ENCODE measurements at places on chromosomes 12 and 14.

- DNase-seq: no peak
These were observed 64.0 kb upstream of the ARHGAP5 start for GRCh38 chr14:32013083-32013482.

- no peak for DNase-seq
These were observed 19.4 kb downstream of the AEBP2 start for GRCh38 chr12:19458733-19459132.

GRCh38 chr12:4540170-4540569 is 1.5 kb downstream of the RAD51AP1 start:
- no peak for DNase-seq

DNA sequence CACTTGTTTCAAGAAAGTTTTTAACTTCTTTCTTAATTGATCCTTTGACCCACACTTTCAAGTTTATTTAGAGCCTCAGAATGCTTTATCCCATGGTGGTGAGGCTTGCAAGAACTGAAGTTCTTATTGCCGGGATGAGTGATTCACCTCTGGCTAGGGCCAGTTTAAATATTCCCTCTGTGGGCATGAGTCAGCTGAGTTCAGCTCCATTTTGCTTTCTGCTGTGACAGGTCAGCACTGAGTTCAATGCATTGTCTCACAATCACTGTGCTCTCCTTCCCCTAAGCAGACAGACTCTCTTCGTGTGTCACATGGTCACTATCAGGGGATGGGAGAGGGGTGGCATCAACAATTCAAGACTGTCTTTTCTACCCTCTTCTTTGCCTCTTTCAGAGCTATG is 514.6 kb upstream of the FBXO33 start:
- no peak for DNase-seq

DNA sequence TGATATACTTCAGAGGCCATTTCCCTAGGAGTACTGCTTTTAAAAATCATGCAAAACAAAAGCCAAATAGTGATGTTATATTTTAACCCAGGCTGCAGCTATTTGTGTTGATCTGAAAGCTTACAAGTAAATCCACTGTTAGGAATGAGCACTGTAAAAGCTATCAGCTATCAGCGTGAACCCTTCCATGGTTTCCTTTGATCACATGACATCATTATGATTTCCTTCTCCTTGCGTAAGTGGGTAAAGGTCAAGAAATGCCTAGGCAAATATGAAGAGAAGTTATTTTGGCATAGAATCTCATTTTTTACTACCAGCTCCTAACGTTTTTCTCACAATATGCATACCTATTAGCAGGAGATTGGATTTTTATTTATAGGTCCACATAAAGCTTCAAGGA is 48.6 kb upstream of the CATSPERB start:
- no peak for DNase-seq

- no peak for DNase-seq
These were observed 319.7 kb upstream of the NAV3 start for GRCh38 chr12:77510985-77511384.

DNA sequence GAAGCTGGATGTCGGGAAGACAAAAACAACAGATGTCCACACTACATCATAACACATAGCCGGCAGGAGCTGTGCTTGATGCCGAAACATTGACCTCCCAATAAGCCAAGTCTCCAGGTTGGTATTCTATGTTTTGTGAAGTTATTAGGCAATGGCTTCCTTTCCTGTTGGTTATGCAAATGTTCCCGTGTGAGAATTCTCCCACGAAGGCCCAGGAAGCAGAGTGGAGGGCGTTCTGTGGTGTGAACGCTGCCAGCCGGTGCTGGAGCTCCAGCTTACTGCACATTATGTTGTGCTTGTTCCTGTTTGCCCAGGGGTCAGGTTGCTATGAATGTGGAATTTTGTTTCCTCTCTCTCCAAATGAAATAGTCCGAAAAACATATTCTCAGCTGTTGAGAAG is 156.4 kb upstream of the HMGA2 start:
- no peak for DNase-seq

DNA sequence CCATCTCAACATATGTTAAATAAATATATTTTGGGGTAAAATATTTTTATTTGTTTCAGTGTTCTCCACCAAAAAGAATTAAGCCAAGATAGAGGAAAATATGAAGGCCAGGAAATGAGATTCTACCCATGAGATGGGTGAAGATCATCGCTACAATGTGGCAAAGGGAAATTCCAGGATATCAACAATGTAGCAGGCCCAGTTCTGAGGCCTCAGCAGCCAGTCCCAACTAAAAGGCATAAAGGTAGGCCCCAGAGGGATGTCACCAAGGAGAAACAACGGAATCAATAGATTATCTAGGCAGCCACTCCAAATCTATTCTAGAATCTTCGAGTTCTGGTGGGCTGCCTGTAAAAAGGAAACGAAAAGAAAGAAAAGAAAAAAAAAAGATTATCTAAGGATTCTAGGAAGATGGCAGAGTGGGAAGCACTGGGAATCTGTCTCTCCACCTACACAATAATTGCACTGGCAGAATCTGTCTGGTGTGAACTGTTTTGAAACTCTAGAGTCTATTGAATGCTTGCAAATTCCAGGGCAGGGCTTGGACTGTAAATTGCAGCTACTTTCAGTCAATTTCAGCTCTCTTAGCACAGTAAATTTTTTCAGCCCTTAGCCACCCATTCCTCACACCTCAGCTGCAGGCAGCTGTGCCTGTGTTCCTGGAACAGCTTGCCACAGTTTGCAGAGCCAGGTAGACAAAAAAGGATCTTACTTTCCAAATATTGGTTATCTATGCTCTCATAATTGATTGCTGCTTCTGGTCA is 33.1 kb upstream of the MMP19 start:
- no peak for DNase-seq

DNA sequence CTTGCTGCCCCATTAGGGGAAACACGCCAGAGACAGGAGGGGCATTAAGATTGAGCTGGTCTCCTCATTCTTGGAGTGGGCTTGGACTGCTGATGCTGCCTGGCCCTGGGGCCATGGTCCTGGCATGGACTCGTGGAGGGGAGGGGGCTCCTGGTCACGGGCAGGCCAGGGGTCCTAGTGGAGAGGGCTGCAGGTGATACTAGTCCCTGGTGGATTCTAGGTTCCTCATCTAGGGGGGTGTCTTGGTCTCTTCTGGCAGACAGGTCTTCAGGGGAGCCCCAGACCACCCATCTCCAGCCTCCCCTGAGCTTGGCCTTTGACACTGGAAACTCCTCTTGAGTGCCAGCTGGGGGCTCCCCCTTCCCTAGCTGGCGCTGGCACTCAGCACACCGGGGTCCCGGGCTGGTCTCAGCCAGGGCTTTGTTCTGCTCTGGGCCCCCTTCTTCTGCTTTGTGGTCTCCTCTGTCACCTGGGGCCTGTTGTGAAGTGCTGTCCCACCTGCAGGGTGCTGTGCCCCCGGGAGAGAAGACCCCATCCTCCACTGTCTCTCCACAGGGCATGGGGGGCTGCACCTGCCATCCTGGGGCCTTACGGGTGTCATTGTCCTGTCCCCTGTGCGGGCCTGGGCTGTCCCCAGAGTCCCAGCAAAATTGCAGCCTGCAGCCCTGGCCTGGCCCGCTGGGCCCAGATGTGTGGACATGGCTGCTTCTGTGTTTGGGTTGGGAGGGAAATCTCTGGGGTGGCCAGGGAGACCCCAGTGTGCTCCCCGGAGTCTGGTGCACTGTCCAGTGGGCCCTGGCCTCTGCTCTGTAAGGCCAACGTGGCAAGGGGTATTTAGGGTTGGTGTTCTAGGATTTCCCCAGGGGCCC is 2.3 kb downstream of the KIF26A start:
- DNase-seq: no peak

- DNase-seq: no peak
These were observed 85.5 kb upstream of the SSTR1 start for GRCh38 chr14:38122241-38122640.

DNA sequence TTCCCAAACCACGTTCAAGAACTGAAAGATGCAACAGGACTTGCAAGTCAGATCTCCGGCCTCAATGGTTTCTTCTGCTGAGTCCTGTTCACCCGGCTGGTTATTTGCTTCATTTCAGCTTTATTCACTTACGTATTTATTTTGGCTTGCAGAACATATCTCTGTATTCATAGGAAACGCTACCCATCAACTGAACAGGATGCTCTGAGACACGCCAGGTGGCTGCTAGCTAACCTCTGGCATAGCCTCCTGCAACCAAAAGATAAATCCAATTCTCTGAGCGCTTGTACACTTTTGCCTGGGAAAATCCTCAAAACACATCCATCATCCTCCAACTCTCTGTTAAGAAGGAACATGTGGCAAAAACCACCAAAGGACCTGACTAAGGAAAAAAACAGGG is 17.3 kb downstream of the MAP3K9 start:
- no peak for DNase-seq

DNA sequence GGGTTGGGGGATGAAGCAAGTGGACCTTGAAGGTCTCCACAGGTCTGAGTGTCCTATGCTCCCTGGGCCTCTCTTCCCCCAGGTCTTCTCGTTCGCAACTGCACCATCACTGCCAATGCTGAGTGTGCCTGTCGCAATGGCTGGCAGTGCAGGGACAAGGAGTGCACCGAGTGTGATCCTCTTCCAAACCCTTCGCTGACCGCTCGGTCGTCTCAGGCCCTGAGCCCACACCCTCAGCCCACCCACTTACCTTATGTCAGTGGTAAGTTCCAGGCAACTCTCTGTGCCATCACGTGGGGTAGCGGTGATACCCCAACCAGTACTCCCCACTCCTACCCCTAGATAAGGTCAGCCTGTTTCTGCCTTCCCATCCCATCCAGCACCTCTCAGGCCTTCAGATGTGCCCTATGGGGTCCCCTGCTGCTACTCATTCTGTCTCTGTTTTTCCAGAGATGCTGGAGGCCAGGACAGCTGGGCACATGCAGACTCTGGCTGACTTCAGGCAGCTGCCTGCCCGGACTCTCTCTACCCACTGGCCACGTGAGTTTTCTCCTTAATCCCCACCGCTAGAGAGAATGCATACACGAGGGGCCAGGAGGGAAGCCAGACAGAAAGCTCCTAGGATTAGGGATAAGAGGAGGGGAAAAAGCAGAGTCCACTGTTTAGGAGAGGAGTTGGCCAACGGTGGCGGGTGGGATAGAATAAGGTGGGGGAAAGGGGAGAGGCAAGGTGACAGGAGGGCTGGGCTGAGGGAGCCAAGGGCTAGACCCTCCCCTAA is 1.6 kb upstream of the TAPBPL start:
- no peak for DNase-seq

GRCh38 chr14:98093111-98093510 is 1178.9 kb downstream of the BCL11B start:
- DNase-seq: no peak

GRCh38 chr12:26134540-26134939 is 9.7 kb upstream of the BHLHE41 start:
- no peak for DNase-seq

DNA sequence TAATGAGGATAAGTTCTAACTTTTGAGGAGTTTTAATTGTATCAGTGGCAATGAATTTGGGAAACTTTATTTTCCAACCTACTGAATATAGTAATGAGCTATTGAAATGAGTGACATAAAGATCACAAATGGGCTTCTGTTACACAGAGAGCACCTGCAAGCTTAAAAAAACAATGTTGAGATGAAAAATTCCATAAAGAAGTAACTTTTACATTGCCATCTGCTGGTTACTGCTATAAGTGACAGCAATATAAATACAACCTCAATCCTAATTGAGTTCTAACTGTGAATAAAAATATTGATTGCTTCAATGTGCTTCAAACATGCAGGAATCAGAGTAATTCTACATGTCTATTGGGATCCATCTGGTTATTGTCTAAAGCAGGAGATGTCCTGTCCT is 14.2 kb downstream of the WIF1 start:
- no peak for DNase-seq

- no peak for DNase-seq
These were observed 270.8 kb upstream of the BTG1 start for GRCh38 chr12:92416385-92416812.

- no peak for DNase-seq
These were observed 142.5 kb downstream of the SMOC1 start for GRCh38 chr14:70021548-70022220.

GRCh38 chr12:72872996-72873395 is 600.8 kb downstream of the TRHDE start:
- DNase-seq: no peak

- peak; percentile 3 for DNase-seq
These were observed 488.0 kb upstream of the STXBP6 start for GRCh38 chr14:25537846-25538455.

DNA sequence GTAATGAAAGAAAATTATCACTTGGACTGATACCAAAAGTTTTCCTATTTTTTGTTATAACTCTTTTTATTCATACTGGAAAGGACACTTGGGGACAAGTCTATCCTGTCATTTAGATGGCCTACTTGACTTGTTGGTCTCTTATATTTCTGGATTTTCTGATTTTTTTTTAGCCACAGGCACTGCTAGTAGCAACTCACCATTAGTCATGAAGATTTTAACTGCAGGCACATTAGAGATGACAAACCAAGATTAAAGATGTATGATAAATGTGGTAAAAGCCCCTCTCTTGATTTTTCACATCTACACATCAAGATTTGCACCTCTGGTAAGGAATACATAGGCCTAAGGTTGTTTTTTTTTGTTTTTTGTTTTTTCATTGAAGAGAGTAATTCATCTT is 217.0 kb downstream of the SLC25A21 start:
- DNase-seq: no peak

GRCh38 chr14:84708865-84709264 is 821.1 kb upstream of the FLRT2 start:
- no peak for DNase-seq

DNA sequence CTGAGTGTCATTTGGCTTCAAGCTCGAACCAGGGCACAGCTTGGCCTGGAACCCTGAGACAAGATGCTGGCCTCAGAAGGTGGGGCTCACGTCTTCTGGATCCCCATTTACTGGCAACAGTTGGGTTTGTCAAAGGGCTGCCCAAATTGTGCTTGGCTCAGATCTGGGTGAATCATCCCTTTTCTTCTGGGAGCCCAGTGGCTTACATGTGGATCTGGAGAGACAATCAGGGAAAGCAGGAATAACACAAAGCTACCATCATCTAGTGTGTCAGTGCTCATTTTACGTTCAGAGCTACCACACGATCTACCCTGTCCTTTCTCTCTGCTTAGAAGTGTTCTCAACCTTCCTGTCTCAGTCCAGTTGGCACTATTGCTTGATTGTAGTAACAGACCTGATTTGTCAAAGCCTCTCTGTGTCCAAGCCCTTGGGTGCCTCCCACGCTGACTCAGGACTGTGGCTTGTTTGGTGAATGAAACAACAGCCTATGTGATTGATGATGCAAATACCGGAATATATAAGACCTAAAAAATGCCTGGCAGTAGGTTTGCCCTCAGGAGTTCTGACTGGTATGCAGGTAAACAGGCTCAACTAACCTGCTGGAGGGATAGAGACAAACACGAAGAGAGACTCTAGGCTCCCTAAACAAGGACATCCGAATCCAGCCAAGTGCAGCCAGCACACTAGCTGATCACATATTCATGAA is 974.3 kb downstream of the VRK1 start:
- no peak for DNase-seq

- DNase-seq: no peak
These were observed 18.2 kb upstream of the CLEC2D start for GRCh38 chr12:9651265-9651729.

GRCh38 chr14:45426685-45427282 is 173.8 kb upstream of the MIS18BP1 start:
- no peak for DNase-seq

GRCh38 chr14:34203251-34203722 is 252.4 kb upstream of the EGLN3 start:
- no peak for DNase-seq

- no peak for DNase-seq
These were observed 9.9 kb downstream of the TBK1 start for GRCh38 chr12:64461634-64462414.

- no peak for DNase-seq
These were observed 78.0 kb downstream of the B4GALNT3 start for GRCh38 chr12:537772-538171.
